ENCODE measurements at places on chromosomes 1 and 21.

DNA sequence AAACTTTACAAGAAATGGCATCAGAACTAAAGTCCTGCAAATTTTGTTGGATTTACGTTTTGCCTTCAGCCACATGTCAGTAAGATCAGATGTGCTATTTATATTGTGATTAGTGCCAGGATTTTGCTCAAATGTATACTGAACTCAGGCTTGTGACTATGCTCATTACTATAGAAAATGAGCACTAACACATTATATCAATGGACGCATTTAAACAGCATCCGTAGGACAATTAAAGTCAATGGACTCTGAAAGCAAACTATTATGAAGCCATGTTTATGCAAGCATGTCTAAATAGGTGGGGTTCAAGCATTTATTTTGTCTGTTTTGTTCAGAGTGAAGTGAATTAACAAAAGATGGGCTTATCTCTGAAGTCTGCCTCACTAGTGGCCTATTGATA lies 20.6 kb upstream of the DDAH1 start:
- DNase-seq, result no peak

GRCh38 chr1:215669806-215670491 lies 102.8 kb downstream of the KCTD3 start:
- no peak for DNase-seq

DNA sequence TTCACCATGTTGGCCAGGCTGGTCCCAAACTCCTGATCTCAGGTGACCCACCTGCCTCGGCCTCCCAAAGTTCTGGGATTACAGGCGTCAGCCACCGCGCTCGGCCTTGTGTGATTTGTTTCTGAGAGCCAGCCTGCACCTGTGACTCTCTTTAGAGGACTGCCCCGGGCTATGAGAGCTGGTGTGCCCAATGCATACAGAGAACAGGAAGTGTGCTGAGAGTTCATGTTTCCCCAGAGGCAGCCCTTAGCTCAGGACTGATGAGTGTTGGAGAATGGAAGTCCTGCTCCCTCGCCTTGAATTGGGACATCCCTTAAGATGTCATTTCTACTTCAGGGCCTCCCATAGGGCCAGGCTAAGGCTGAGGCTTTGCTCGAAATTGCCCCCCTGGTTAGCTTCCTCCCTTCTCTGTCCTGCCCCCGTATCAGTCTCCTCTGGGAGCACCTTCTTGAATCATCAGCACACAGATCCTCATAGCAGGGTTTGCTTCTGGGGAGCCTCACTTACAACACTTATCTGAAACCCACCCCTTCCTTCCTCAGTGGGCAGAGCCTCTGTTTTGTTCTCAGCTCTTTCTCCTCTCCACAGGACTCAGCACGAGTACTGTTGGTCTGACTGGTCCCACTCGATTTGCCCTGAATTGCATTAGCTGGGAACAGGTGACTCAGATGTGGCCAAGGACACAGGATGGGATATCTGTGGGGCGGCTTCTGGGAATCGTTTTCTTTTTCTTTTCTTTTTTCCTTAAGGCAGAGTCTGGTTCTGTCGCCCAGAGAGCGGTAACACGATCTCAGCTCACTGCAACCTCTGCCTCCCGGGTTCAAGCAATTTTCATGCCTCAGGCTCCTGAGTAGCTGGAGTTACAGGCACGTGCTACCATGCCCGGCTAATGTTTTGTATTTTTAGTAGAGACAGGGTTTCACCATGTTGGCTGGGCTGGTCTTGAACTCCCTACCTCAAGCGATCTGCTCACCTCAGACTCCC lies 80.1 kb downstream of the UBIAD1 start:
- DNase-seq, result no peak

DNA sequence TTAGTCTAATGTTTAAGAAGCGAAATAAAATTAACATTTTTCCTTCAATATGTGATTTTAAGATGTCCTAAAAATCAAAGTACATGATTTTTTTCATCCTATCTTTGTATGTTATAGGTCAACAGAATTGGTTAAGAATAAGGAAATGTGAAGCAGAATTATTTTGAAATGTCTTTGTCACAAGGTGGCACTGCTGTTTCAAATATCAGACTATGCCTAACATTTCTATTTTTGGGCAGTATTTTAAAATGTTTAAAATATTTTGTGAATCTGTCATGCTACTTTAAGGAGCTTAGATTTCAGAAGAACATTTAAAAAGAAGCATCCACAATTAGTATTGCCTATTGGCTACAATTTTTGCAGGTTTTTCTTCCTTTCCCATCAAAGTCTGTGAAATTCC lies 38.7 kb downstream of the AMY1C start:
- no peak for DNase-seq

GRCh38 chr1:67495327-67495726 lies 65.1 kb upstream of the SERBP1 start:
- DNase-seq, result no peak

DNA sequence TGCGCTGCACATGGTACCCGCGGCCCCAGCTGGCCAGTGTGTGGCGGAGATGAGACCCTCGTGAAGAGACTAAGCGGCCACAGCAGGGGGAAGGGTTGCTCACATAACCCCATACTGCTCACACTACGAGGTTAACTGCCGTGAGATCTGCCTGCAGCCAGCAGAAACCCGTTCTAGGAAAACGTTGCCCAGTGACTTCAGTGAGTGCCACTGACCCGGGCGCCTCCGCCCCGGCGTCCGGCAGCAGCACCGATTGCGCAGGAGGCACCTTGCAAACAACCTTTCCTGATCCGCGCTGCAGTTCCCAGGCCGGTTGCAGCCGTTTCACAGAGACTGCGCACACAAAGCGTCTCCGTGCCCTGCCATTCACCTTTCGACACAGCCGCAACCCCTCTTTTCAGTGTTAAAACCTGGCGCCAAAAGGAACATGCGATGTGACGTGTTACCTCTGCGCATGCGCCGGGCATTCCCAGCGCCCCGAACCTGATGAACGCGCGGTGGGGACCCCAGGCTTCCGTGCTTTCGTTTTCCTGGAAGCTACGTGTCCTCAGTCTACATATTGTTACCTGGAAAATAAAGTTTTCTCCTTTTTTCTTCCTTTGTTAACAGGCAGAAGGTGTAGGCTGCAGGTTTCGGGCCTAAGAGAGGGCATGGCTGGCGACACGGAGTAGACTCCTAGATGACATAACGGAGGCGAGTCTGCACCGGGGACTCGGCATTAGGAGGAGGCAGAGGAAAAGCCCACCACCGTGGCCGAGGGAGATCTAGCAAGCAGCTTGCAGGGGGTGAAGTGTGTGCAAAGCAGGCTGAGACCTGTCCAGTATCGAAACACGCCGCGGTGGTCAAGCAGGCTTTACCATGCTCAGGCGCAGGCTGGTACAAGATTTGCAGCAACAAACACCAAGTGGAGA lies 8.9 kb downstream of the VPS26C start:
- DNase-seq, result peak; percentile 45

DNA sequence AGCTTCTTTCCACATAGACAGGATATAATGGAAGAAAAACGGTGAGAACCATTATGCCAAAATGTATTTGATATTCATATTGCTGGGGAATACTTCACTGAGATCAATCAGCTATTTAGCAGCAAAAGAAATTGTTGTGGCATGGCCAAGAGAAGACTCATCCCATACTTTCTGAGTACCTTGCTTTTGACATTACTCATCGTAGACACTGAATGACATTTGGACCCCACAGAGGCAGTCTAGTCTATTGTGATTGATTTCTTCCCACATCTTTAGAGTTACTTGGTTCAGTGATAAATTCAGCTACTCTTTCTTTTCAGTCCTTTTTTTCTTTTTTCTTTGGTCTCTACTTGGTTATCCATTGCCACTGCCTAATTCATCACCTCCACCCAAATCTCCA lies 22.1 kb downstream of the ATP1B1 start:
- no peak for DNase-seq

DNA sequence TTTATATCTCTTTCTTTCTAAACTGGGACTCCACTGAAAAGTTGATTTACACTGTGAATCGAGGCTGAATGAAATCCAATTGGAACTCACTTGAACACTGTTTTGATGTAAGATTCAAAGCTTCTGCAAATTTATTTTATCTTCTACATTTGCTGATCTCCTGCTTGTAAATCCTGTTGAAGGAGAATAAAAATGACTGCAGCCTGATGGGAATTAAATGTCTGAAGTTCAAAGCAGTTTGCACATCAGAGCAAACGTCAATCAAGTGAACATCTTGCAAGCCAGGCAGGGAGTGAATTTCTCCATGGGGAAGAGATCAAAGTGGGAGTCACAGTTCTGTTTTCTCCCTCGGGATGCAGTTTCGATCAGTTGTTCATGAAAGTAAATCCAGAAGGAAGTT lies 127.2 kb downstream of the CACHD1 start:
- no peak for DNase-seq

DNA sequence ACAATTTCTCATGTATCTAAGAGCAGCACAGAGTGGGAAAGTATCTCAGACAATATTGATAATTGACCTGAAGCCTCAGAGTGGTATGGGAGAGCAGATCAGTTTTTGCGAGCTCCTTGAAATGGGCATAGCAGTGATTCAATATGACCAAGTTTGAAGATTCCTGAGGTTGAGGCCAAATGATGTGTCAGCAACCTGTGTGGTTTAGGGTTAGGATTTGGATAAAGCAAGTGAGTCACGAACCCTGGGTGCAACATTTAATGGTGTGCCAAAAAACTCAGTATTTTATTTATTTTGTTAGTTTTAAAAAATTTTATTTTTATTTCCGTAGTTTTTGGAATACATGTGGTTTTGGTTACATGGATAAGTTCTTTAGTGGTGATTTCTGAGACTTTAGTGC lies 92.5 kb upstream of the C21orf91 start:
- no peak for DNase-seq

DNA sequence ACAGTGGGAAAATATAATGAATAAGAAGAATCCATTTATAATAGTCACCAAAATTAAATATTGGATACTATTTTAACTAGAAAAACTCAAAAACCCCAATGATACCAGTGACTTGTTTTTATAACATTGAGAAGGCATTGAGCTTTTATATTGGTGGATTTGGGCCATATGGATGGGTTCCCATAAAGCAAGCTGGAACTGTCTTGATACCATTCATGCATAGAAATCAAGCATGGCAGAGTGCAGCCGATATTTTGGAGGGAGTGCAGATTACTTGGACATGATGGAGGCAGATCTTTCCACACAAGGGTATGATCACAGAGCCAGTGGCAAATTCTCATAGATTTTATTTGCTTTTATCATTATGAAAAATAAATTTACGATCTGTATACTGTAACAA lies 3.8 kb upstream of the RWDD3 start:
- no peak for DNase-seq

GRCh38 chr1:31800674-31800967 lies 15.2 kb downstream of the SPOCD1 start:
- no peak for DNase-seq
